Esophagus squamous epithelium (tissue), 5 donors: ENCODE measurements at places on chromosomes 16 and 17.

DNA sequence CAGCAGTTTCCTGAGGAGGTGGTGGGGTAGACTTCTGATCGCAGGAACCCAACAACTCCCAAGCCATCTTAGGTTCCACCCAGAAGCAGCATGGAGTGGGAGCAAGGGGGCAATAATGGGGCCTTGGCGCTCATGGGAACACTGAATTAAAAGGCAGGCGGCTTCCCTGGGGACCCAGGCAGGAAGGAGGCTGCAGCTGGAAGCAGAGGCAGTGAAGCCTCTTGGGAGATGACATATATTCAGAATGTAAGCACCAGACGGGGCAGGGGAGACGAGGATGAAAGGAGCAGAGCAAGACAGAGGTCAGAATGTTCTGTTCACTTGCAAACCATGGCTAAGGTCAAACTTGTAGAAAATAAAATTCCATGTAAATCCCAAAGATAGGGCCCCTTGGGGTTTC lies 2.9 kb downstream of the HIGD1B start:
- no peak for DNase-seq

- DNase-seq, result no peak
These were observed 1.2 kb downstream of the TMEM95 start for GRCh38 chr17:7356072-7356549.

- DNase-seq, result no peak
These were observed 7.3 kb downstream of the KLHL10 start for GRCh38 chr17:41844971-41845370.

DNA sequence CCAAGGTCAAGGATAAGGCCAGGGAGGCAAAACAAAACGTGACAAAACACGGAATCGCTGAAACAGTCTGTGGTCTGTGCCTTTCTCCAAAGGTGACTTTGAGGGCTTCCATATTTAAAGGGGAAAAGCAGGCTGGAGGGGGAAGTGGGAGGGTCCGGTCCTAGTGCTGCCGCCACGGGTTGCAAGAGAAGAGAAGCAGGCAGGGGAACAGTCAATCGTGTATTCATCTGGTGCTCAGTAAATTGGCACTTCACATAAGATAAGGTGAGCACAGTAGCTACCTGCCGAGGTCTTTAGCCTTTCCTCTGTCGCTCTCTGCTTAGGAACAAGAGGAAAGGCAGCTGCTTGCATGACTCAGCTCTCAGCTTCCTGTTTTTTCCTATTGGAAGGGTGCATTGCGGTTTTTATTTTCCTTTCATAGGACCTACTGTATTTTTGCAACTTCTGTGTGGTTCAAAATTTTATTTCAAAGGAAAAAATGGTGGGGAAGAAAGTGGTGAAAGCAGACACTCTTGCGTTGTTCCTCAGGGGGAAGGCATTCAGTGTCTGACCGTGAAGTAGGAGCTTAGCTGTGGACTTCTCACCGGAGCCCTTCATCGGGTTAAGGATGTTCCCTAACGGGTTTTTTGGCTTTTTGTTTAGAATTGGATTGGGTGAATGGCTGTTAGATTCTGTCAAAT lies 7.1 kb upstream of the LGALS3BP start:
- DNase-seq, result no peak

GRCh38 chr16:2472885-2473445 lies 1.9 kb downstream of the NTN3 start:
- DNase-seq, result no peak

- no peak for DNase-seq
These were observed 262.9 kb upstream of the SDK2 start for GRCh38 chr17:73906896-73907870.

GRCh38 chr17:75637551-75637950 lies 4.3 kb downstream of the SMIM5 start:
- DNase-seq, result no peak

GRCh38 chr17:4272213-4272971 lies 8.6 kb upstream of the ANKFY1 start:
- no peak for DNase-seq
